ENCODE measurements at places on chromosomes 7 and 10.

DNA sequence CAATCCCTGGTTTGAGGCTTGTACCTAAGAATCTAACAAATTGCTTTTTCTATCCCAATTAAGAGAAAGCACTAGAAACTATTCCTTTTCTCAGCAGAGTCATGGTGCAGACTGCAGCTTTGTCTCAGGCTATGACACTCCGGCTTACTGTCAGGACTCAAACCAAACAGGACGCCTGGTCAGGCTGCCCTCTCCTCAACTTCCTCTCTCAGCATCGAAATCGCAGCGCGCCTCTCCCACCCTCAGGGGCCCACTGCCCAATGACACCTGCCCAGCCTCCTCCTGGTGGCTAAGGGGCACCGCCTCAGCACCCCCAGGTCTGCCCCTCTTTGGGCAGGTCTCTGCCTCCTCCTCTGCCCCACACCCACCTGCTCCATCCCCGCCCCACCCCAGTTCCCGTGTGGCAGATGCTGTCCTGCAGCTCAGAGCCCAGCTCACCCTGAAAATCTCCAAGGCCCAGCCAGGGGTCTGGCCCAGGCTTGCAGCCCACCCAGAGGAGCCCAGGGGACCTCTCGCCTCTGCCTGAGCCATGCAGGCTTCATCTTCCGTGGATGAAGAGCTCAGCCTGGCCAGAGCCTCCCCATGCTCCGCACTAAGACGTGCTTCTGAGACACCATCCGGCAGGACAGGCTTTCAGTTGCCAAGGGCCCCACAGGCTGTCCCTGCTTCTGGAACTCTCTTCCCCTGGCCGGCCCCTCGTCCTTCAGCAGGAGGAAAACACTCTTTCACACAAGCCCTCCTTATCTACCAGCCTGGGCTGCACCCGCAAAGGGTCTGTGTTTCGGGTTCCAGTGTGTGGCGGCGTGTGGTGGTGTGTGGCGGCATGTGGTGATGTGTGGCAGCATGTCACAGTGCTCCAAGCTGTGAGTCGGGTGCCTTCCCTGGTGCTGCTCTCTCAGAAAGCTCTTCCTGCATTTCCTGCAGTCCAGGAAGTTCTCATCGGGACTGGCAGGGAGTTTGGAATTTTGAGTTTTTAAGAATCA is 16.4 kb upstream of the PTPRN2 start:
- DNase-seq = no peak

DNA sequence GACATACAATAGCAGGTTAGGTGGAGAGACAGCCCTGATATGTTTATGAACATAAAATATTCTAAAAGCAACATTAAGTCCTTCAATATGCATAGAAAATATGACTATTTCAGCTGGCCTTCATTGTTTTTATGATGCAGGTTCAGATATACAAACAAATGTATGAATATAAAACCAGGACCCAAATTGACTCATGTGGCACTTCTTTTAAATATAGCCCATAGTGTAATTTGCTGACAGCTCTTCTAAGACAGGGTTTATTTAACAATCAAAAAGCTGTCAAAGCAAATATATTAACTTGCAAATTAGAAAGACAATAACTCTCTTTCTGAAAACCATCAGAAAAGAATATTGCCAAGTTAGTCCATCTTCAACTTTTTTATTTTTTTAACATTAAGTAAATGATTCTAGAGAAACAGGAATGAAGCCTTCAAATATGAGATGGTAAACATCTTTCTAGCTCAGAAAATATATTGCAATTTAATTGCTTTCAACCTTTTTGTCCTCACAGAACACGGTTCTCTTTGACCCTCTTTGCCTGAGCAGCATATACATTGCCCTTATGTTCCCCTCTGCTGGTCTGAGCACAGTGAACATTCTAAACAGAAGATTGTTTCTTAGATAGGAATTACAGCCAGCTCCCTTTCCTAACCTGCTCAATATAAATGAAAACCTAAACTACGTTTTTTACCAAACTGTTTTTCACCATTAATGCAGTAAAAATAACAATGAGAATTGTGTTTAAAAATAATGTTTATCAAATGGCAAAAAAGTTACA is 82.8 kb downstream of the CACNA2D1 start:
- DNase-seq = no peak

DNA sequence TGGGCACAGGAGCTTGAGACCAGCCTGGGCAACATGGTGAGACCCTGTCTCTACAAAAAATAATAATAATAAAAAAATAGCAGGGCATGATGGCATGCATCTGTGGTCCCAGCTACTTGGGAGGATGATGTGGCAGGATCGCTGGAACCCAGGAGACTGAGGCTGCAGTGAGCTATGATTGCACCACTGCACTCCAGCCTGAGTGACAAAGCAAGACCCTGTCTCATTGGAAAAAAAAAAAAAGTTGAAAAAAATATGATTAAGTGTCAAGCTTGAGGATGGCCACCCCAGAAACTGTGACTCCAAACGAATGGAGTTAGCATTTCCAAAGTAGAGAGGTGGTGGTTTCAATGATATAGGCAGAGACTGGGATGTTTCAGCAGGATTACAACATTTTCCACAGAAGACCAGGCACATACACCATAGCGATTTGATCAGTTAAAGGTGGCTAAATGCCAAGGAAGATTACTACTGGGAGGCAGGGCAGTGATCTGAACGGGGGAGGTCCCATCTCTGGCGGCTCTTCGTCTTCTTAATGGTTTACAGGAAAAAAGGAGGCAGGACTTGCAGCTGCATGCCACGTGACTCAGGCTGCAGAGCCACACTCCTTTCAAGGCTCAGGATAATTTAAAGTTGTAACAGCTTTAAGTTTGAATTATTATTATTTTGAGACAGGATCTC is 250.6 kb upstream of the GALNT17 start:
- DNase-seq = no peak

- DNase-seq = no peak
These were observed 120.5 kb downstream of the GALNT11 start for GRCh38 chr7:152145853-152146466.

DNA sequence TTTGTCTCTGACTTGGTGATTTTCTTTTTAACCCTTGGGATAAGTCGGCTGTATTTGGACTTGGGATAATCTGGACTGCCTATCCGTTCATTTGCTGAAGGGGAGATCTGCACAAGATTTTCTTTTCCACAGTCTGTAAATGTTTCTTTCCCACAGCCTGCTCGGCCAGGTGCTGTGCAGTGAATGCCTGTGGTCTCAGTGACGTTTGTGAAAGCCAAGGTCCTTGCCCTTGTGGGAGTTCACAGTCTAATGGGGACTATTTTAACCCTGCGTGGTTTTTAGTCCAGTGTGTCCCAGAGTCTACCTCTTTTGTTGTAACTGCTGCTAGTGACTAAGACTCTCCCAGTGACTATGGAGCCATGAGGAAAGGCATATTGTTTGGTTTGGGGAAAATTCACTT is 8.9 kb downstream of the PNLIP start:
- no peak for DNase-seq

DNA sequence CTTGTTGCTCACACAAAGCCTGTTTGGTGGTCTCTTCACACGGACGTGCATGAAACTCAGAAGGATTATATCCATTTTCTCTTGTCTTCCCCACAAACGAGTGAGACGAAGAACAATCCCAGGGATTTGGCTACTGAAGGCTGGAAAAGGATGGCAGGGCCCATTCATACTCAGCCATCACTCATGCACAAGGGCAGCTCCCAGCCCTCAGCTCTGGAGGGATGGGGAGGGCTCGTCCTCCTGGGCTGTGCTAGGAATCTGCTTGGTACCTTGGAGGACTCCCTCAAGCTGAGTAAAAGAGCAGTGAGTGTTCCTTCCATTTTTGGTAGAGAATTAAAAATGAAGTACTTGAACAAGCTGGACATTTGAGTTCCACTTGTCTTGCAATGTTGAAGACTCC is 33.2 kb upstream of the RAB18 start:
- no peak for DNase-seq

GRCh38 chr7:54785261-54785660 is 26.2 kb upstream of the SEC61G start:
- DNase-seq = no peak

DNA sequence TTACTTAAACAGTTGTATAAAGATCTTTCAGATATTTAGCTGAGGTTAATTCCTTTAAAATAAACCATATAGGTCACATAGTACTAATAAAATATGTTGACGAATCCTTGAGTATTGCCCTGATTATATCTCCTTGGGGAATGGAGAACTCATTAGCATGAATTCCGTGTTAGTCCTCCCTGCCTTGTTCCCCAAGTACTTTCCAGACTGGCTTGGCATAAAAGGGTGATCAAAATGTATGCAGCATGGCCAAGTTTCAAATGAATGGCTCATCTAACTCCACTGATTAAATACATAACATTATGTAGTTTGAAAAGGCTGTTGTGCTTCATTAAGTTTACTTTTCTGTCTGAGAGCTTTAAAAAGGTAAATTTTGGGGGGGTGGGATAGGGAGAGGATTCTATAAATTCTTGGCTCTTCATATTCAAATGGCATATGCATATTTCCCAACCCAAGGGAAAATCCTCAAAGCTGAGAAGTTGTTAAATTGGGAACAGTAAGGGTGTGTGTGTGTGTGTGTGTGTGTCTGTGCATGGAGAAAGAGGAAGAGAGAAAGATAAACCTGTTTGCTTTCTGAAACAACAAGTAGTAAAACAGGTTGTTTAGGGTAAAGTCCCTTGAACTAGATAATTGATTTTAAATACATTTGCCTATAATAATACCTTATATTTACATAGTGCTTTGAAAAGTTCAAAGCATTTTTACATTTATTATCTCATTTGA is 4.8 kb upstream of the ADD3 start:
- DNase-seq = no peak

- no peak for DNase-seq
These were observed 18.4 kb upstream of the ZKSCAN1 start for GRCh38 chr7:99996755-99997544.

DNA sequence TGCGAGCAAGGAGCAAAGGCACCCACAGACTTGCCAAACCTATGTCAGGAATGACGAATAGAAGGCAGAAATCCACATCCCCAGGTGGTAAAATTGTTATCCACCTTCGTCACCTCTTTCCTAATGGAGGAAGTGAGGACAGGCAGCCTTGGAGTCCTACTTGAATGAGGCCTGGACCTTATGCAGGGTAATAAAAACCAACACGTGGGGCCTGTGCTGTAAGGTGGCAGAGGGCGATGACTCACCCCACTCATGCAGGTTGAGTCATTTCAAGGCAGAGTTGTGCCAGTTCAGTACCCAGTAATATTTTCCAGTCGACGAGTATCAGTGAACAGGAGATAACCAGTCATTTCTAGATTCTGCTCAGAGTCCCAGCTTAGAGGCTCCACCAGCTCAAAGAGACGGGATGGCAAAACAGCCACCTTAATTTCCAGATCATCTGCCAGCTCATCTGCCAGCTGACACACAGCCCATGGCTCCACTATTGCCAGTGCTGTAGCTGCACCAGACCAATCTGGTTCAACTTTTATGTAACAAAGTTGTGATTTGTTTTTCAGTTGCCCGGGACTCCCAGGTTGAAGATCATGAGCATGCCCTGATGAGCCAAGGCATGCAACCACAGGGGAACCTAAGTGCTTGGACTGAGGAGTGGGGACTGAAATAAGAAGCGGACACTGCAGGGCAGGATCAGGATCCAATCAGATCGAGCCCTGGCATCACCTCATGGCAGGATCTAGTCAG is 176.2 kb upstream of the ITGB1 start:
- DNase-seq = peak; percentile 92

DNA sequence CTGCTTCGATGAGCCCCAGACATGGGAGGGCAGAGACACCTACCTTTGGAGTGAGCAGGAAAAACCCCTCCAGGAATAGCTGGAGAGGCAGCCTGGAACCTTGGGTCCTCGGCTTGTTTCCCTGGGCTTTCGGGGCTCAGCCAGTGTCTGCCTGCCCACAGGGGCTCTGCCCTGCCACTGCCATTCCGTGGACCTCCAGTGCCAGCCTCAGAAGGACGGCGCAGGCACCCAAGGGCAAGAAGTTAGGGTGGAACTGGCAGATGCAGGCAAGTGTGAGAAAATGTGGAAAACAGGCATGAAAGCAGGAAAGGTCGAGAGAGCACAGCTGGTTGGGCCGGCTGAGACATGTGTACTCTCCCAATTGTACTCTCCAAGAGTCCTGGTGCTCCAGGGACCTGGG is 281.5 kb downstream of the GRID1 start:
- peak; percentile 46 for DNase-seq

DNA sequence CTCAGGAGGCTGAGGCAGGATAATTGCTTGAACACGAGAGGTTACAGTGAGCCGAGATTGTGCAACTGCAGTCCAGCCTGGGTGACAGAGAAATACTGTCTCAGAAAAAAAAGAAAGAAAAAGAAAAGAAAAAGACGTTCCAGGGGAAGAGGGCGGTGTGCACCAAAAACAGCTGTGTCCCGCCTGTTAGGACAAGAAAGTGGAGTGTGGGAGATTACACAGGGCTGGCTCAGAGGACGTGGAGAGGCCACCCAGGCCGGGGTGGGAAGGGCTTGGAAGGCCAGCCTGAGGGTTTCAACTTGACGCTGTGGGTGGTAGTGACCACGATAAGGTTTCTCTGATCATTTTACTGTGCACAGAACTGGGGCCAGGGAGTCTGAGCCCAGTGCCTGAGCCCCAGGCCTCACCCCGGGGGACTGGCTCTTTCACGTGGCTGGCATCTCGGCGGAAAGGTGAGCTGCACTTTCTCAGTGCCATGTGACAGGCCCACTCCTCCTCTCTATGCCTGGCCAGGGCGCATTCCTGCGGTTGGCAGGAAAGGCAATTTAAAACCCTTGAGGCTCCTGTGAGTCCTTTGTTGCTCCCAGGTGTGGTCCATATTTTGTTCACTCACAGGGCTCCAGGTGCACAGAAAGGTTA is 13.9 kb downstream of the RHBDD2 start:
- no peak for DNase-seq

DNA sequence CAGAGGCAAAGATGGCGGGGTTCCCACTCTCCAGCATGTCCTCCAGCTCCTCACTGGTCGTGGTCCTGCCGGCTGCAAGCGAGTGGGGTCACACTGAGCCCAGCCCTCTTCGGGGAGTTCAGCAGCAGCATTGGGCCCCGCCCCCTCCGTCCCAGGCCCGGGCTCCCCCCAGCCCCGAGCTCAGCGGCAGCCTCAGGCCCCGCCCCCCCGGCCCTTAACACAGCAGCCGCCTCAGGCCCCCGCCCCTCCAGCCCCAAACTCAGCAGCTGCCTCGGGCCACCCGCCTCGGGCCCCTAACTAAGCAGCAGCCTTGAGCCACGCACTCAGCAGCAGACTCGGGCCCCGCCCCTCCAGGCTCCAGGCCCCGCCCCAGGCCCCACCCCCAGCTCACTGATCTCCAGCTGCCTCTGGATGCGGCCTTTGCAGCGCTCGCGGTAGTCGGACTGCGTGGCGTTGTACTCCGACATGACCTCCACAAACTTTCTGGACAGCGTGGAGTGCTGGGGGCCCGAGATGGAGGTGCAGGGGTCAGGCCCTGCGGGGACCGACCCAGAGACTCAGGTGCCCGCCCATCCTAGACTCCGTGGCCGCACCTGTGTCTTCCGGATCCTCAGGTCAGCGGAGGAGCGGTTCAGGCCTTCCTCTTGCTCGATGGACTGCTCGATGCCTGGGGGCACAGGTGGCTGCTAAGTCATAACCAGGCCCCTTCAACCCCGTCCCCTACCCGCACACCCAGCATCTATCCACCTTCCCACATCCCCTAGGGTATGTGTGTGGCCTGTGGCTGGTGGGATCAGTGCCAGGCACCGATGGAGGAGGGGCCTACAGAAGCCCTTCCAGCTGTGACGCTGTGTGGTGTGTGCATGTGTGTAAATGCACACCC is 15.5 kb downstream of the STX1A start:
- no peak for DNase-seq

Measured in vagina (tissue), 2 donors.